AG04450 (cell line): ENCODE measurements at places on chromosomes 5 and 9.

GRCh38 chr9:106076711-106077110, 382.4 kb downstream of the TMEM38B start:
- no peak for DNase-seq

DNA sequence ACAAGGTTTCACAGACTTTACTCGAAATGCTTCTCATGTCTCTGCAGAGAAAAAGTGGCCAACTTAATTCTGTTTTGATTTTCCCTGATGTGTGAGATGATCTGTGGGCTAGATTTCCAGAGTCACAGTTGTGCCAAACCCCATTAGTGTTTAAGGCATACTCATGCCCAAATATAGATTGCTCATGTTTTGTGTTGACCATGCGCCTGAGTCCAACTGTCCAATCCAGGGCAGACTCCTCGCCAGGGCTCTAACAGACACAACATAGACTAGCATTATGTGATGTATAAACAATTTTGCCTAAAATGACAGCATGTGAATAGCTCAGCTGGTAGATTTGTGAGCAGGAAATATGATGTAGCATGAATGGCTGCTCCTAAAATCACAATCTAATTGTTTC, 128.1 kb downstream of the PRDM6 start:
- DNase-seq, result no peak

DNA sequence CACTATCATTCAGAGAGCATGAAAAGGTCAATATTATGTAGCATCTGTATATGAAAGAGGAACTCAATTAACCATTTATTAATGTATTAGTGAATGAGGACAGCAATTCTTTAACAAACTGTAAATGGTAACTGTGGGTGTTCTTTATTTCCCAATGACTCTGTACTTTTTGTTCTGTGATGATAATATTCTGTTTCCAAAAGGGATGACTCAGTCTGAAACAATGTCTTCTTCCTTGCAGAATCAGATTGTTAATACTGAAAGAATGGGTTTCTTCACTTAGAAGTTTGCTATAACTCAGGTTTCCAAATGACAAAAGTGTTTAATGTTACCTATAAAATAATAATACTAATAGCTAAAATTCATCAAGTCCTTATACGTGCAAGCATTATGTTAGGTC, 1518.7 kb upstream of the WWC1 start:
- no peak for DNase-seq

DNA sequence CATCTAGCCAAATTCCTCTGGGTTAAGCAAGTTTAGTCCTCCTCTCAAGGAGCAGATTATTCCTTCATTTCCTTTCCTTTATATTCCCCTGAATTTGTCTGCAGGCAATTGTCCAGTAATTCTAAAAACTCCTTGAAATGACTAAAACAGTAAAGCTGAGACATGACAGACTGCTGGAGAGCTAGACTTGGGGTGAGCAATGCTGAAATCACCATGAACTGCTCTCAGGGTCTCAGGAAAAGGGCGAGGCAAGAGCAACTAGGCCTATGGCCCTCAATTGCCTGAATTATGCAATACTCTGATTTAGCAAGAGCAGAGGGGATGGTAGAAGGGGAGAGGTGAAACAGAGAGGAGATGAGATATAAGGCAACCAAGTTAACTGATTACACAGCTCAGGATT, 172.9 kb upstream of the NREP start:
- peak; percentile 39 for DNase-seq
